GM12891 (cell line): ENCODE measurements at places on chromosomes 7 and 10.

- no peak for DNase-seq
These were observed 301.1 kb upstream of the LYZL1 start for GRCh38 chr10:28987555-28988320.

DNA sequence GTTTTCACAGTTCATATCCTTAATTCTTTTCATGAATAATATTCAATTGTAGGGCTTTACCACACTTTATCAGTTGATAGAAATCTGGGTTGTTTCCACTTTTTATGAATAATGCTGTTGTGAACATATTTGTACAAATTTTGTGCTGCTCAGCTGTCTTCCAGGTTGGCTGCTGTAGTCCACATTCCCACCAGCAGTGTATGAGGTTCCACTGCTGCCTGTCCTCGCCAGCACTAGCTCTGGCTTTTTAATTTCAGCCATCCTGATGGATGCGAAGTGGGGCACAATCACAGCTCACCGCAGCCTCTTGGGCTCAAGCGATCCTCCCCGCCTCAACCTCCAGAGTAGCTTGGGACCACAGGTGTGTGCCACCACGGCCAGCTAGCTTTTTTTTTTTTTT, 32.8 kb downstream of the NUDT5 start:
- DNase-seq = no peak

- DNase-seq = no peak
These were observed 82.5 kb downstream of the ZNF467 start for GRCh38 chr7:149690688-149691446.

- no peak for DNase-seq
These were observed 17.5 kb downstream of the DPY19L1 start for GRCh38 chr7:35019801-35020200.

- no peak for DNase-seq
These were observed 150.7 kb downstream of the CFTR start for GRCh38 chr7:117630501-117630900.
